ENCODE measurements at places on chromosomes 3 and 15.

GRCh38 chr15:90322538-90322937 lies 29.5 kb upstream of the ZNF774 start:
- no peak for DNase-seq

- DNase-seq, result no peak
Observed at GRCh38 chr3:177764377-177764912, 567.2 kb upstream of the TBL1XR1 start.

DNA sequence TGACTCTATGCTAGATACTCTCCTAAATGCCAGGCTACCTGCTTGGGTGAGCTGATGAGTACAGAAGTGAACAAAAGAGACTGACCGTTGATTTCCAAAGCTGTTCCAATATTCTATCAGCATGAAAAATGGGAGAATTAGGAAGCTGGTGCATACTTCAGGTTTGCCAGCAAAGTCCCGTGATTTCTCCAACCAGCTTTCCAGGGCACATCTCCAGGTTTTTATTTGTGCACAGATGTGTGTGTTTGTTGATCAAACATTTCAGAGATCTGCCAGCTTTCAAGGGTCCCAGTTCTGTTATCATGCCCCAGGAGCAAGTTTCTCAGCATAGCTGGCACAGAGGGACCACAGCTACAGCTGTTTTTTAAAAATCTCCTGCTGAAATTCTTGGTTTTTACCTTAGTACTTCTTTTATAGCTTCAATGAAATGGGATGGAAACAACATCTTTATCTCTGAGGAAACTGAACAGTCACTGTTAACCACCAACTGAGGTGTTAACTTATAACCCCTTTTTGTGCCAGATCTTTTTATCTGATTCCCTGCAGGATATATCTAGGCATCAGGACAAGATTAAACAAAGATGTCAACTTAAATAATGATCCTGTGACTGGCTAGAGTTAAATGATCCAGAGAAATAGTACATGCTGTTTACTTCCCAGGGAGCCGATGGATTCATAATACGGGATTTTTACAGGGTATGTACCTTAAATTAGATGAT lies 380.8 kb downstream of the GRM7 start:
- DNase-seq, result no peak

DNA sequence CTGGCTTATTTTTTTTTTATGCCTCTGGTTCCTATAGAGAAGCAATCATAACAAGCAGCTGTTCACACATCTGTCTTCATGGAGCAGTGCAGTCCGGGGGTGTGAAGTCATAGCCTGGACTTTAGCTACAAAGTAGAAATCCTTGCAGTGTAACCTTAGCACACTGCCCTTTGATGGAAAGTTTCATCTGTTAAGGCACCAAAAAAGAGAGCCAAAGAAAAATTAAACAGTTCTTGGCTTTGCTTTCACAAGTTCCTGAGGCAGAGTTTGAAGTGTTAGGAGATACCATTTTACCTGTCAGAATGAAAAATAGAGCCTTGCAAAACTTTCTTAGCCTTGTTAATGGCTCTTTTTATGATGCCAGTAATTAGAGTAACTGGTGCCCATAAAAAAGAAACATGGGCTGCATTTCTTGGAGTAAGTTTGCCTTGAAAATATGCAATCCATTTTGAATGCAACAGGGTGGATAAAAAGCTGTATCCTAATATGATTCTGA lies 84.1 kb downstream of the PIK3R4 start:
- DNase-seq, result no peak

DNA sequence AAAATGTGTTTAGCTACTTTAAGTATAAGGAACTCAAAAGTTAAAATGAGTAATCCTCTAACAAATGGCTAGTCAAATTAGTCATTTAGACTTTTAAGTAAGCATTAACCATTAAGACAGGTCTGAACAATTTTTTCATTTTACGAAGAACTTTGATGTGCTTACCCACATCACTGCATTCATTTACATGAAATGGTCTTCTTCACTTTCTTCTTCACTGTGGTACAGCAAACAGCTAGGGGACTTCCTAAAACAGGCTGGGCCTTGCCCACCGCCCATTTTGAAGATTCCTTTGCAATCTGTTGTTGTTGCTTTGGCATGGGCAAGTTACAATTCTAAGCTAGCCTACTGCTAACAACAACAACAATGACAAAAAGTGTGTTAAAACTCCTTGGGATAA lies 67.4 kb downstream of the CBLB start:
- DNase-seq, result peak; percentile 67

DNA sequence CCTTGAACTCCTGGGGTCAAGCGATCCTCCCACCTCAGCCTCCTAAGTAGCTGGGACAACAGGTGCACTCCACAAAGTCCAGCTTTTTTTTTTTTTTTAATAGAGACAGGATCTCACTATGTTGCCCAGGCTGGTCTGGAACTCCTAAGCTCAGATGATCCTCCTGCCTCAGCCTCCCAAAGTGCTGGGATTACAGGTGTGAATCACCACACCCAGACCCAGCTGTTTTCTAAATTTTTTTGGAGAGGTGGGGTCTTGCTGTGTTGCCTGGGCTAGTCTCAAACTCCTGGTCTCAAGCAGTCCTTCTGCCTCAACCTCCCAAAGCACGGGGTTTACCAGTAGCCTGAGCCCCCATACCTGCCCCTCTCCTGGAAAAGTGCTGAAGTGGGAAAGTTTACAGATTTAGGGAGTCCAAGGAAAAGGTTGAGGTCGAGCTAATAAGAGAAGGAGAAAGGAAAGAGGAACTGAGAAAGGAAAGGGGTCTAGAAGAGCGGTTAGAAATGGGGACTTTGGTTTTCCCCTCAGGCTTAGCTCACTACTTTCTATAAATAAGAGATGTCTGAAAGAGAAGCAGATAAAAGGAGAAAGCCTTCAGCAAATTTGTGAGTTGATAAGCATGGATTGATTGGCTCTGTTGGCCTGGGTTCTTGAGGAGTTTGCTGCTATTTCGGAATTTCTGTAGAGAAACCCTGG lies 23.6 kb downstream of the UBE2E1 start:
- DNase-seq, result peak; percentile 74

GRCh38 chr3:99741588-99741987 lies 76.1 kb upstream of the CMSS1 start:
- no peak for DNase-seq

- no peak for DNase-seq
Observed at GRCh38 chr3:197501496-197501878, 54.3 kb downstream of the BDH1 start.

GRCh38 chr3:136671921-136672320 lies 80.3 kb downstream of the STAG1 start:
- DNase-seq, result no peak

DNA sequence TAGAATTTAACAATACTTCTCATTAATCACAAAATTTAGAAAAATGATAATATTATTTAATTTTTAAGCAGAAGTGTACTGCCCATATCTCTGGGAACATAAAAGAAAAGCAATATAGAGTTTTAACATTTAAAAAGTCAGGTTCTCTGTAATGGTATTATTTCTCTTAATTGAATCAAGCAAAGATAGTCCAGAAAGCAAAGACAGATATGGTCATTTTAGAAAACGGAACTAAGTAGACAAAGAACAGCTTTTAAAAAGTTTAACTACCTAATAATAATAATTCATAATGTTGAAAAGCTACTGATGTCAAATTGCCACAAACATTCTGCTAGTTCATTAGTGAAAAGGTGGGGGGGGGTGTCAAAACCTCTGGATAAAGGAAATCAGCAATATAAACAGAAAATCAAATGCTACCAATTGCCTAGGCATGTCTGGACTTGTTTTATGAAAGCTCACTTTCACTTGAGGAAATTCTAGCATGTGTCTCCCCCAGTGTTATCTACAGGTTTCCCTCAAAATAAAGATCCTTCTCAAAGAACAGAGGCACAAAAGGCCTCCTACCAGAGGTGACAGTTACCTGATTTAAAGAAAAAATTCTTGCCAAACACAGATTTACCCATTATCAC lies 1.7 kb downstream of the ZMAT3 start:
- no peak for DNase-seq

GRCh38 chr3:118635711-118636110 lies 398.9 kb downstream of the IGSF11 start:
- no peak for DNase-seq

DNA sequence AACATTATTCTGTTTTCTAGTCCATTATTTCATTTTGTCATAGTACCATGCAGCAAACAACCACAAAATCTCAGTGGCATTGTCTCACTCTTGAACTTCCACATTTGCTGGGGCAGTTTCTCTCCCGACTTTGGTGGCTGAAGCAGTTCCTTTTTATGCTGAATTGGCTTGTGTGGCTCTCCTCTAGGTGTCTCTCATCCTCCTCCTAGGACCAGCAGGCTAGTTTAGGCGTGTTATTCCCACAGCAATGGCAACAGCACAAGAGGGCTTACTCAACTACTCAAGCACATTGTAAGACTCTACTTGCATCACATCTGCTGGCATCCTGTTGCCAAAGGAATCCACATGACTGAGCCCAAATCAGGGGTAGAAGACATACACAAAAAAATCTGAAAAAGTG lies 201.8 kb upstream of the KCNH8 start:
- DNase-seq, result no peak

DNA sequence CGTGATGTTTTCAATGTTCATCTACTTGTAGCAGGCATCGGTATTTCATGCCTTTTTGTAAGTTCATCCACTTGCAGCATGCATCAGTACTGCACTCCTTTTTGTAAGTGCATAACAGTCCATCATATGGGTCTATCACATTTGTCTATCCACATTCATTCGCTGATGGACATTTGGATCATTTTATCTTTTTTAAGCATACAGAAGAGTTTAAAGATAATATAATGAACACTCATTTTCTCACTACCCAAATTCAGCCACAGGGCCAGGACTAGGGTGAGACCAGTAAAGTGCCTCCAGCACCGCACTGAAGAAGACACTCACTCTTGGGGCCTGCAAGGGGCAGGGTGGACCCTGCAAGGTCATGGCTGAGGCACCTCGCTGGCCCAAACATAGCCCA lies 309.6 kb downstream of the UACA start:
- DNase-seq, result no peak

GRCh38 chr15:99181545-99181971 lies 67.8 kb downstream of the TTC23 start:
- no peak for DNase-seq

- DNase-seq, result no peak
Observed at GRCh38 chr3:195251336-195252065, 19.5 kb downstream of the XXYLT1 start.

DNA sequence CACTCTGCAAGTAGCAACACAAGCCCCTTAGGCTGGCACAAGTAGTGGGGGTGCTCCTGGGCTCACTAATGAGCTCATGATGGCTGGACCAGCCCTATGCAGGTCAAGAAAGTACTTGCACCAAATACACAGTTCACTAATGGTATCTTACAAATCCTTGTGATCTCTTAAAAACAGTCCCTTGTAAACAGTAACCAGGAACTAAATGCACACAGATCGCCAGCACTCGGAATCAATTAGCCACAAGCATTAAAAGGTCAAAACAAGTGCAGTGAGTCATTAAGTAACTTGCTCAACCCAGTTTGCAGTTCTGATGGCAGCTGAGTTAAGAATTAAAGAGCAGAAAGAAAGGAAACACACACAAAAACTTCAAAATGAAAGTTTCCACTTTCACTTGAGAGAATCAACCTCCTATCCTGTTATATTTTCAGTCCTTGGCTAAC lies 43.2 kb downstream of the ARHGEF3 start:
- peak; percentile 35 for DNase-seq

DNA sequence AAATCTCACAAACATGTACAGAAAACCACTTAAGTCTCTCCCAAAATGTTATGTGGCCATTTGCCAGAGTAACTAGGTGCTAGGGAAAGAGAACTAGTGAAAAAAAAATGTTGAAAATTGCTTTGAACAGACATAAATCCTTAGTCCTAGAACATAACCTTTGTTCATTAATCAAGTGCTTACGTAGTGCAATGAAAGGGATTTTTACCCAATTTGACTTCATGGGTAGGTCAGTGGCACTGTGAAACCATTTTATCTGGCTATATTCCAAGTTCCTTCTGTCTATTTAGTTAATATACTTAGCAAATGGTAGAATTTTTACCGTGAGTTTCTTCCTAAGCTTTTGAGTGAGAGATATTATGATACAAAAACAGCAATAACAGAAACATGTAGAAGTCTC lies 209.4 kb downstream of the DIPK2A start:
- DNase-seq, result no peak

DNA sequence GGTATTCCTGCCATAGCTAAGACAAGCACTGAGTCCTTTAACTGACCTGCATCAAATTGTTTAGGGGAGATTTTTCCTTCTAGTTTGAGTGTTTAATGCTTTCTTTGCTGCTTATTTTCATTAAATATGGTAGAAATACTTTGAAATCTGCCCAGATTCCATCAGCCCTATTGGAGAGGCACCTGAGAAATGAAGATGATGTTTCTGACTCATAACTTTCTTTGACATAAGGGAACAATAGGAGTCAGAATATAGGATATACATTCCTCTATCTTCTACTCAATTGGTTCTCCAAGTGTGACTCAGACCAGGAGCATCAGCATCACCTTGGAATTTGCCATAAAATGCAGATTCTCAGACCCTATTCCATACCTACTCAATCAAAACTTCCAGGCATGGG lies 27.4 kb downstream of the BTD start:
- no peak for DNase-seq

DNA sequence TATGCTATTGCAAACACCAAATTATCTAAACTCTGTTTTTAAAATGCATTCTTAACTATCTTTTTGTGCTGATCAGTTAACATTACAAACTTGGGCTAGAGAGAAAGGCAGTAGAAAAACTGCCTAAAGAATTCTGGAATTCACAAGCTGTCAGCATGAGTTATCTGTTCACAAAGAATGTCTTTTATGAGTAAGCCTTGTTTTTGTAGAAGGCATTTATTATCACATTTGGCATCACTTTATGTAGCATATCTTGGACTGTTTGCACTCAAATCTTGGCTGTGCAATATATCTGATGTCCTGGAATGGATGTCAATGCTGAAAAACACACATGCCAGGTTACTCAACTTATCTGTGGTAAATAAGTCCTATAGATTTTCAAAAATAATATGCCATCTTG lies 15.5 kb upstream of the BCHE start:
- DNase-seq, result no peak

DNA sequence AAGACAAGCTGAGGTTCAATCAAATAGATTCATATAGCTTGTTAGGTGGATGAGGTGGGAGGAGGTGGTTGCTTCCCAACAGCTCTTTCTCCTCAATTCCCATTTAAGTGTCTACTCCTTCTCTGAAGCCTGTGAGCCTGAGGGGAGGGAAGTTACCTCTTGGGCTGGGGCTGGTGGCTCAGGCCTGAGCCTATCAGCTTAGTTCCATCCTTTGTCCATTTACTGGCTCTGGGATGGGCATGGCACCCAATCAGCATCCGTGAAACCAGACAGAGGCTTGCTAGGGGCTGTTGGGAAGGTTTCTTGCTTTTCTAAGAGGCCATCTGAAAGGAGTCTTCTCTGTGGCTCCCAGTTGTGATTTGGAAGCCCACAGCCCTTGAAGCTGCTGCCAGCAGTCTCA lies 57.3 kb downstream of the TAMM41 start:
- no peak for DNase-seq

DNA sequence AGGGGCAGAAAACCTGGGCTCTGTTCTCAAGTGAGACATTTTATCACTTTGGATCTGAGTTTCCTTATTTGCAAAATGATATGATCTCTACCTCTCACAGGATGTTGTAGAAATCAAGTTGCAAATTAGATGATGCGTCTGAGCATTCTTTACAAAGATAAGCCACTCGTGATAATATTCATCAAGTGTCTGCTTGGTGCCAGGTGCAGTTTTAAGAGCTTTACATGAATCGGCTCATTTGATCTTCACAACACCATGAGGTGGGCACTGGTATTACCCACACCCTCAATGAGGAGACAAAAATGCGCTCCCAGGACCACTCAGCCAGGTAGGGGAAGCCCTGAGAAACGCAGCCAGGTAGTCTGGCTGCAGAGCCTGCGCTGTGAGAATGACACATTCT lies 59.1 kb upstream of the CA12 start:
- no peak for DNase-seq

- no peak for DNase-seq
Observed at GRCh38 chr3:172846103-172846561, 95.6 kb downstream of the ECT2 start.
